Hematopoietic multipotent progenitor cell treated with erythropoietin and hydrocortisone succinate and interleukin-3 and kit ligand, for 17 days (in vitro differentiated cells): ENCODE measurements at places on chromosomes 7 and 10.

- DNase-seq, result no peak
Measured at GRCh38 chr7:76108540-76109233, 60.8 kb downstream of the MDH2 start.

DNA sequence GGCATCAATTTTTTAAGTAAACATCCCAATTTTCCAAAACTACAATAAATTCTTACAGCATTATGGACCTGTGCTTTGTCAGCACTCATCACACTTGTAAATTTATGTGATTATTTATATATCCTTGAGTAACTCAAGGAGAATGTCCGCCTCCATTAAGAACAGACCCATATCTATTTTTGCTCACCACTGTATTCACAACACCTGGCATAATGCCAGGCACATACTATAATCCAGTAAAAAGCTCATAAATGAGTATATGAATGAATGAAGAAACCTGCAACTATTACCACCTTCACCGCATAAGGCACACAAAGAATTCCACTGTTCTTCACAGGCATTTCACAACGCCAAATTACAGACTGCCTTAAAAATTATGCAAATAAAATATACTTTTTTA, 46.9 kb downstream of the MINDY3 start:
- DNase-seq, result peak; percentile 50

DNA sequence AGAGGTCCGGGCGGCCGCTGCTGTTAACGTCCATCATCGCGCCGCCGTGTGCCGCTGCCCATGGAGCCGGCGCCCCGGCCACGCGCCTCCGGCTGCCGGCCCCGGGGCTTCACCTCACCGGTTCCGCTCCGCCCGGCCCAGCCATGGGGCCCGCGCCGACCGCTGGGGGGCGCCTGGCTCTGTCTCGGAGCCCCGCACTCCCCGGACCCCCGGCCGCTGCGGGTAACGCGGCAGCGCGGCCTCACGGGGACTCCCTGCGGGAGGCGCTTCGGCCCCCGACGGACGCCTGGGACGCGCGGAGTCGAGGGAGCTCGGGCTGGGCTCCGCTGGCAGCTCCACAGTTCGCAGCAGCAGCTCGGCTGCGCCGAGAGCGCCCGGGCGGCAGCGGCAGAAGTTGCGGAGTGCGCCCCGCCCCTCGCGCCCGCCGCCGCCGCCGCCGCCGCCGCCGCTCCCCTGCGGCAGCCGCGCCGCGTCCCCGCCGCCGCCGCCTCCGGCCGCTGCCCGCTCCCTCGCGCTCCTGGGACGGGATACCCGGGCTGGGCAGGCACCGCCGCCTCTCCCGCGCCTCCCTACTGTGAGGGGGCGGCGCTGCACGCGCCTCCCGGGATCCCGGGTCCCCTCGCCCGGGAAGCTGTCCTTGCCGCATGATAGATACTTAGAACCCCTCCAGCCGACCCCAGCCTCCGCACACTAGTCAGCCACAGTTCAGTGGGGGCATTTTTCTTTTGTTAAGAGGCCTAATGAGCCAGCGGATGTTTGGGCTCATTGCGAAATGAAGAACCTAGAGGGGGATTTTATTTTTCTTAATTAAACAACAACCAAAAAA, at the start of gene HTR7:
HTR7 (minus strand) TSS at position 405 of the 826 bp plus-strand sequence; CDS start at position 37, 368 bp downstream.
- peak; percentile 15 for DNase-seq

GRCh38 chr10:69801094-69801433, 642 bp upstream of the COL13A1 start:
- no peak for DNase-seq

- no peak for DNase-seq
Measured at GRCh38 chr10:69726850-69727249, 74.9 kb upstream of the COL13A1 start.

GRCh38 chr10:84822931-84823630, 494.7 kb downstream of the CCSER2 start:
- no peak for DNase-seq

DNA sequence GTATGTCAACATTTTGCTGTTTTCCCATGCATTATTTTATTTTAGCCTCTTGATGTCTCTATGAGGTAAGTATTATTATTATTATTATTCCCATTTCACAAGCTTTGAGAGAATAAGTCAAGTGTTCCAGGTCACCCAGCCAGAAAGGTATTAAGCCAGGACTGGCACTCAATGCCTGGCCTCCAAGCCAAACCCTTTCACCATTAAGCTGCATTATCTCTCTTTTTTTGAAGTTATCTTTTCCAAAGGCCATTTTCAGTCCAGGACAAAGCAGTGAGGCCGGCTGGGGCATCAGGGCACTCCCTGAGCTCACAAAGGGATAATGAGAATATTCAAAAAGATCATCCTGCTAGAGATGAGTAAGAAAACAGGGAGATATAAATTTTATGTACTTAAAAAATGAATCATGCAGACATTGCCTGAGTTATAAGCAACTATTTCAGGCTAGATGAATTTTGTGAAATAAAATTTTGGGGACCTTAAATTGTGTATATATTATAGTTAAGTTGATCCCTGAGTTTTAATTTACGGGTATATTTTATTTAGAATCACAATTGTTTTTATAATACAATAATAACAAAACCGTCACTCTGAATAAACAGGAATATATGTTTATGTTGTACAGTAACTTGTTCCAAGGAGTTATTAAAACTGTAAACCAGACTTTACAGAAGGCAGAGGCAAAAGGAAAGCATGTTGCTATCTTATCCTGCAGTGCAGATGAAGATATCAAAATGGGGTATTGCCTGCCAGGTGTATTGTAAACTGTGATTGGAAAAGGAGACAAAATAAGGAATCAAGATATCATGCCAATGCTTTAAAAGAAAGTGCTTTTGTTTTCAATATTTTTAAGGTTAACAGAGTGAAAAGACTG, 51.3 kb upstream of the CAV2 start:
- DNase-seq, result no peak

GRCh38 chr10:133100706-133101415, 13.1 kb downstream of the ADGRA1 start:
- DNase-seq, result no peak

DNA sequence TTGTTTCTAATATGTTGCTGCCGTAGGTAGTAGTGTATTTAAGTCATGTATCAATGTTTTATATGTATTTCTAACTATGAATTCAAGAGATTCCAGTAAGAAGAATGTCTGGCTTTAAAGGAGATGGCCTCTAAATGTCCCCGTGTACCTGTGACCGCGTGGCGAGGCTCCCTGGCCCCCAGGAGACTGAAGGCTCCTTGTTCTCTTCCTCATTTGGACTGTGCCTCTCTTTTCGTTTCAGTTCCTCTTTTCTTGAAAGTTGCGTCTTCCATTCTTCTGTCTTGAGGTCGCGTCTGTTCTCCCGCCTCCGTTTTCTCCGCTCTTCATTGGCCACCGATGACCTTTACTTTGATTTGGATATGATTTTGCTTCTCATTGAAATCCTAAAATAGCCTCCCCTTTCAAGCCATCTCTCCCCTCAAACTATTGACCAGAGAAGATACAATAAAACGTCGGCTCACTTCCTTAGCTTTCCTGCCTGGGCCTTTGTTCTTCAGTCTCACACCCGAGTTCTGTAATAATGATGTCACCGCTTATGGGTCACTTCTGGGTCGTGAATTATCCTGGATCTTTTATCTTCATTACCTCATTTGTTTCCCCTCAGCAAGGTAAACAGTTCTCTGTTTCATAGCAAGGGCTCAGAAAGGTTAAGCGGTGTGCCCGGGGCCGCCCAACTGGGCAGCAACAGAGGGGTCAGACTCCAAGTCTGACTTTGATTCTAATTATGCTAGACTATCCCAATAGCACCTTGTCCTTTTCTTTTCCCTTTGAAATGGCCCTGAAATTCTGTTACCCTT, 28.7 kb downstream of the WIPI2 start:
- no peak for DNase-seq

DNA sequence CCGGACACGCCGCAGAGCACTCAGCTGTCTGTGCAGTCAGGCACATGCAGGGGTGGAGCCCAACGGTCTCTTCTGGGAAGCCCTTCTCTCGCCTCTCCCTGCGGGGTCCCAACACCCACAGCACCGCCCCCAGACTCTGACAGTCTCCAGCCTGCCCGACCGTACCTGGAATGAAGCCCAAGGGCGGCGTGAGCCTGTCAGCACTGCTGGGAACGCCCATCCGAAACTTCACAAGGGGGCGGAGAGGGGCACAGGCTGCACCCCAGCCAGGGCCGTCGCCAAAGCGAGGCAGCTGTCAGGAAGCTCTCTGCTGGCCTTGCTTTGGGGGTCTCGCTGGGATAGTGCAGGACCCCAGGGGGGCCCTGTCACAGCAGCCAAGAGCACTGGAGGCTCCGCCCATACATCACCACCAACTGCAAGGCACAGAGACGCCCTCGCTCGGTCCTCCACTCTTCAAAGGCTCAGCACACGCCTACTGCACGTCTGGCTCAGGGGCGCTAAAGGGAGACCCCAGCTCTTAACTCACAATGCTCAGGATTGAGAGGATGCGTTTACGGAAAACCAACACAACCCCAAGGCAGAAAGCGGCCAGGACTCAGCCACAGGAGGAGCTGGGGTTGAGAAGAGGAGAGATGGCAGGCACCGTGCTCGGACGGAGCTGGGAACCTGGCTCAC, 30.9 kb downstream of the MAD1L1 start:
- DNase-seq, result no peak

- no peak for DNase-seq
Measured at GRCh38 chr7:27602766-27603165, 59.9 kb downstream of the HIBADH start.

DNA sequence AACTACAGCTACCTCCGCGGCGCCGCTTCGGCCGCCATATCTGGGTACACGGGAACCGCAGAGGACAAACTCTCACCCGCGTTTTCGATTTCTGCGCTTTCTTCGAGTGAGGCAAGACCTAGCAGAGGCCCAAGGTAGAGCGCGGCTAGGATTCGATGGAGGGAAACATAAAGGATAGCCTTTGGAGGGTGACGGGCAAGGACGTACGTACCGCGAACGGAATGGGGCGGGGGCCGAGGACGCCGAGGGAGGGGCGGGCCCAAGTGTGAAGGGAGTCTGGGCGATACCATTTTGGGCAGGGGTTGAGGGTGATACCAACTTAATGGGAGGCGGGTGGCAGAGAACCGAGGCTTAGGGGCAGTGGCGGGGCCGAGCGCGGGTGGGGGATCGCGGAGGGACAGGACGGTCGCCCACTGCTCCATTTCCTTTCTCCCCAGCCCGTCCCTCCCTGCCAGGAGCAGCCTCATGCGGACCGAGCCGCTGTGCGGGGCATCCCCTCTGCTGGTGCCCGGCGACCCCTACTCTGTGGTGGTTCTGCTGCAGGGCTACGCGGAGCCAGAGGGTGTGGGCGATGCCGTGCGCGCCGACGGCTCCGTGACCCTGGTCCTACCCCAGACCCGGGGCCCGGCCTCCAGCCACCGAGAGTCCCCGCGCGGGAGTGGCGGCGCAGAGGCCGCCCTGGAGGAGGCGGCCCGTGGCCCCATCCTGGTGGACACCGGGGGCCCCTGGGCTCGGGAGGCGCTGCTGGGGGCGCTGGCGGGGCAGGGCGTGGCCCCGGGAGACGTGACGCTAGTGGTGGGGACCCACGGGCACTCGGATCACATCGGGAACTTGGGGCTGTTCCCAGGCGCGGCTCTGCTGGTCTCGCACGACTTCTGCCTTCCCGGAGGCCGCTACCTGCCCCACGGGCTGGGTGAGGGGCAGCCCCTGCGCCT, at the start of gene MBLAC1:
MBLAC1 (plus strand) TSS at position 37 of the 935 bp plus-strand sequence; CDS start at position 466, 429 bp downstream.
- DNase-seq, result peak; percentile 94

DNA sequence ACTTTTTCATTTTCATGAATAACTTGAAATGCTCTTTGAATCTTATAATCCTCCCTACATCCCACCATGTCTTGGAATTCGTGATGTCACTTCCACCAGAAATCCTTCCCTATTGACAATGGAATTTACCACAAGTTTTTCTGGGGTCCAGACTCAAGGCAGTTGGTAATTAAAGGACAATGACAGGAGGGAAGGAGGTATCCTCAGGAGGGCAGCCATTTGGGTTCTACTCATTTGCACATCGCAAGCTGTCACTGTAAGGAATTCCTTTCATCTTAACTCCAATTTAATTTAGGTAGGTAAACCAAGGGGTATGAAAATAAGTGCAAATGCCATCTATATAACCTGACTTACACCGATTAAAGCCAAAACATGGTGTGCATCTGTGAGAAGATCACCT, 21.9 kb downstream of the LRRC17 start:
- DNase-seq, result no peak

DNA sequence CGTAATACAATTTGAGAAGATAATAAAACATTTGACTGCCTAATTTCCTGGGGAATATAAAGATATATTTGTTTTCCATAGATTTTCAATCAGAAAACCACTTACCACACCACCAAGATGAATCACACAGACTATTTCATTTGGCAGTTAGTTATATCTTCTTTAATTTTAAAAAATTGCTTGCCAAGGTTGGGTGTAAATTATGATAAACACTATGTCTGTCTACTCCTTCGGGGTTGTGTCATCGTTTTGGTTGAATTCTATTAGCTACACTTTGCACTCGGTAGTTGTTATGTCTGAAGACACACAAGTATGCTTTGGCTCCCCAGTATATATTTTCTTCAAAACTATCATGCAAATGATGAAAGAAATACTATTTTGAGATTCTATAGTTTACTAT, 594.8 kb upstream of the SEMA3D start:
- DNase-seq, result no peak

GRCh38 chr7:400901-401485, 111.0 kb downstream of the FOXL3 start:
- DNase-seq, result no peak

GRCh38 chr10:133364645-133365431, 7.0 kb upstream of the FUOM start:
- DNase-seq, result no peak

GRCh38 chr7:84256571-84256971, 62.0 kb upstream of the SEMA3A start:
- DNase-seq, result no peak

GRCh38 chr7:92797284-92797683, 39.1 kb downstream of the CDK6 start:
- no peak for DNase-seq

DNA sequence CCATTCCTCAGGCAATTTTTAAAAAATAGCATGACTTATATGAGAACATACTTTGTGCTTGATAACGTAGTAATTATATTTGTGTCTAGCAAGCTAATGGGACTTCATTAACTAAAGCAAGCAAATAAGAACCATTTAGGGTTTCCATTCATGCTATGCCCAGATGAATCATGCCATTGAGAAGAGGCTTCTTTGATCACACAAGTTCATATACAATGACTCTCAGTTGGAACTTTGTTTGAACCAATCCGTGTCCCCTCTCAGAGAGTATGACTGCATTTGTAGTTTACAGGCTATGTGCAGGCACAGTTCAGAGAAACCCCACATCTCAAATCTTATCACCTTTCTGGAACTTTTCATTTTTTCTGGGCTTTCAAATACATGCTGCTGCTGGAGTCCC, 614.2 kb downstream of the KCNMA1 start:
- no peak for DNase-seq

GRCh38 chr10:97336942-97337831, 2.7 kb upstream of the FRAT2 start:
- no peak for DNase-seq
